ENCODE measurements at places on chromosomes 7 and 10.

DNA sequence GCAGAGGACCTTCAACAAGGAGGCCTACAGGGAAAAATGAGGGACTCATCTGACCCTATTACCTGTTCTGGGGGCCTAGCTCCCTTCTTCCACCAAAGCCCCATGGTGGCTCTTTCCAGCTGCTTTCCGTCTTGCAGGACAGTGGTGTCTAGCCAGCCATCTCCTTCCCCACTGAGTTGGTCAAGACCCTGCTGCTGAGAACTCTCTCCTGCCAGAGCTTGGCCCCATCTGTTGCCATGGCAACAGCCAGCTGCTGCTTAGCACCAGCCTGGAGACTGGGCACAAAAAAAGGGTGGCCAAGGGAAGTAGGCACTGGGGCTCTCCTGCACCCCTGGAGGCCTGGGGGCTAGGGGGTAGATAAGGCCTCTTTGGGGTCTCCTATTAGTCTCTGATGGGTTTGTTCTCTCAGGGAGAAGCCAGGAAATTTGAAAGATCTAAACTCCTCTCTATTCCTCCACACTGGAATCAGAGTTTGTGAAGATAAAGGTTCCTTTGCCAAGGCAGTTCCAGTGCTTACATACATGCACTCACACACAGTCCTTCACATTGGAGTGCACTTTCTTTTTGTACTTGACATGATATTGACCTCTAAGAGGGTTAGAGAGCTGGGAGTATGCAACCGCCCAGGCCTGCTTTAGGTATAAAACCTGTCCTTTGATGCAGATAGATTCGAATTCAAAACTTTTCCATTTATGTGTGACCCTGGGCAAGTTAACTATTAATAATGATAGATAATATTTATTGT is 15.8 kb downstream of the TSPAN33 start:
- DNase-seq: no peak

DNA sequence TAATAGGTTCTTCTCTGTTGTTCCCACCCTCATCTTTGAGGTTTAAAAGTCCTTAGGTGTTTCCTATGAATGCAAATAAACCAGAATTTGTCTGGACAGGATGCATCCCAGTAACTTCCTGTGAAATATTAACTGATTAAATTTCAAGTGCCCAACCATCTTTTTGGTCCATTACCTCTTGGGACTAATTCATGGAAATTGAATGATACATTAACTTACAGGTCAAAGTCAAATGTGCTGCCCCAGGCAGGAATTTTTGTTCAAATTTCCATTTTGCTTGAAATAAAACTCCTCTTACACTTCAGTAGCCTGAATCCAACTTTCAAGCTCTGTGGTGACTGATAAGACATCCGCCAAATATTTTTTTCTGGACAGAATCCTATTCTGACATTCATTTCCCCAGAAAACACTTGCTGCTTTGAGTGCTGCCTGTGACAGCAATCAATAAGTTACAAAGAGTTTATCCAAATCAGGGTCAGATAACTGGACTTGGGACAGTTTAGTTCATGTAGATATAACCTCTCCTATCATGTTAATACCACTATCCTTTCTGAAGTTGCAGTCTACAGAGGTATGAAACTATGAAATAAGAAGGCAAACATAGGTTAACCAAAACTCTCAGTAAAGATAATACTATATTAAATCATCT is 383.5 kb downstream of the POM121L12 start:
- no peak for DNase-seq

GRCh38 chr10:96999337-96999736 is 167.2 kb downstream of the LCOR start:
- DNase-seq: no peak

DNA sequence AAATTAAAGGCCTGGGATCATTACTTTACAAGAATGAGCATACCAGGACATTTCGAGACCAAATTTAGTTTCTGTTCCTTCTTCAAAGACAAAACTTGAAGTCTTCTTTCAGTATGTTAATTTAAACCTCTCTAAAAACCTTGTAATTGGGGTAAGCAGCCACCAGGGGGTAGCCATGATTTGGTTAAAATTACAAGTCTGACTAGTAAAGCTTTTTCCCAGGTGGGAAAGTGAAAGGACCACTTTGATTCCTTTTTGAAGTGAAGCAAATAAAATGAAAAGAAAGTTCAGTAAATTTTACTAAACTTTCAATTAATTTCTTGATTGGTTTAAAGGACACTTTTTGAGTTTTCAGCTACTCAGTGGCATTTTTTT is 294.3 kb downstream of the BBS9 start:
- peak; percentile 33 for DNase-seq

GRCh38 chr10:31756729-31757110 is 171.9 kb downstream of the ARHGAP12 start:
- no peak for DNase-seq

DNA sequence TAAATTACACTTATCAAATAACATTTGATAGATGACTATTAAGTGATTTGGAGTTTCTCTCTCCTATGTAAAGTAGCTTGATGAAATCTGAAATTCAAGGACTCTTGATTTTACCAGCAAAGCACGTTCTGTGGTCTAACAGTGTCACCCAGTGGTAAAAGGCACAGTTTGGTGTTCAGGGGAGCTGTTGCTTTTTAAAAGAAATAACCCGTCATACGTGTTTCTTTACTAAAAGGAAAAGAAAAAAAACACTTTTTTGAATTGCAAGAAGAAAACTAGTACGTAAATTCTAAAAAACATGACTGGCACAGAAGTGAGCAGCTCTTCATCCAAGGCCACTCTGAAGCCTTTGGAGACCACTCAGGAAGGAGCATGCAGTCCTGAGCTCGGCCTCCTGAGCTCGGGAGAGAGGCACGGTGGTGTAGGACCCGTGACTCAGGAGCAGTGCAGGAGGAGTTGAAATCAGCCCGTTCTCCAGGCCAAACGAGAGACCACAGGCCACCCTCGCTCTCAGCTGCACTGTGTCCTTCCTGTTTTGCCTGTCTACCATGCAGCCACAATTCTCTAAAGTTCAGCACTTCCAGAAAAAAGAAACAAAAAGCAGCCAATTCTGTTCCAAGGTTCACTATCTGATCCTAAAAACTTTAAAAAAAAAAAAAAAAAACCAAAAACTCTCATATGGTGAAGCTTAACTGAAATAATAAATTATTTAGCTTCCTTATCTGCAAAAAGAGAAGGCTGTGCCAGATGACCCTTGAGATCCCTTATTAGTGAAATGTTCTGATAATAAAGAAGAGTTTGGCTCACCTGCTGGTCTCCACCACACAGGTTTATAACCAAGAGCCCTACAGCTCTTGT is 212.6 kb upstream of the FRMD4A start:
- peak; percentile 68 for DNase-seq

GRCh38 chr10:51955696-51956095 is 256.3 kb upstream of the CSTF2T start:
- DNase-seq: no peak

GRCh38 chr10:11870461-11870780 is 47.3 kb downstream of the PROSER2 start:
- no peak for DNase-seq

DNA sequence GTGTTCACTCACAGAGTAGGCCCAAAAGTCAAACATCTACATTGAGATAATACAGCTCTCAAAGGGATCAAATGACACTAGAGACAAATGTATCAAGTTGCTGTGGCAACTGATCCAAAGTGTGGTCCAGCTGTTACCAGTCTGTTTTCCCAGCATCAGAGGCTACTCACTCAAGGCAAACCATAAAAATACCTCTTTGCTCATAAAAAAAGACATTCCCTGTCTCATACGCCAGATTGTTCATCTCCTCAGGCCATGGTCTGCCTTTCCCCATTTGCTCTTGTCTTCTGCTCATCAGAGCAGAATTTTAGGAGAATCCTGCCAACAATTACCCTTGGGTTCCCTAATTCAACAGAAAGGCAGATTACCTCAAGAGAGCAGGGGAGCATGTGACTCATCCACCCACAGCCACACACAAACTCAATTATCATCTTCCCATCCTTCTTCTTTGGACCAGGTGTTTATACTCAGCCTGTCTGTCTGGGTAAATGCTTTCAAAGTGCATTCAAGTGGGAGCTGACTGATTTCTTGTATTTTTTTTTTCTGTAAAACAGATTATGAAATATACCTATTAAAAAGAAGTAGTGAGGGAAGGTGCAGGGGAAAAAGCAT is 226.5 kb upstream of the HPS1 start:
- no peak for DNase-seq

- DNase-seq: no peak
These were observed at the start of gene KCP for GRCh38 chr7:128910569-128910945. KCP (minus strand) TSS chr7:128910709; CDS start chr7:128910676, 33 bp downstream.

DNA sequence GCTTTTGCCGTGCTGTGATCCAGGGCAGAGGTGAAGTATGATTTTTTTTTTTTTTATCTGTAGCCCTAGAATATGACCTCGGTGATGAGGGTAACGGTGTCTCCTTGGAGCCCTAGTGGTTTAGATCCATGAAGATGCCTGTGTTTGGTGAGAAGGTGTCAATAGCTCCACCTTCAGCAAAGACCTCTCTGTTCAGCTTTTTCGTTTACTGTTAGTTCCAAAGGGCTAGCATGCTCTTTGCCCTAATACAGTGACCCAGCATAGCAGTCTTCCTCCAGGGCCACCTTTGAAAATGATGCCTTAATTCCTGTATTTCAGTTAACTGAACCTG is 746 bp upstream of the MRPS16 start:
- peak; percentile 19 for DNase-seq

GRCh38 chr10:79393924-79394610 is 46.8 kb downstream of the PPIF start:
- no peak for DNase-seq

- DNase-seq: no peak
These were observed 62.8 kb downstream of the TACC2 start for GRCh38 chr10:122051609-122052385.

GRCh38 chr10:65555192-65555591 is 1370.6 kb upstream of the LRRTM3 start:
- no peak for DNase-seq

DNA sequence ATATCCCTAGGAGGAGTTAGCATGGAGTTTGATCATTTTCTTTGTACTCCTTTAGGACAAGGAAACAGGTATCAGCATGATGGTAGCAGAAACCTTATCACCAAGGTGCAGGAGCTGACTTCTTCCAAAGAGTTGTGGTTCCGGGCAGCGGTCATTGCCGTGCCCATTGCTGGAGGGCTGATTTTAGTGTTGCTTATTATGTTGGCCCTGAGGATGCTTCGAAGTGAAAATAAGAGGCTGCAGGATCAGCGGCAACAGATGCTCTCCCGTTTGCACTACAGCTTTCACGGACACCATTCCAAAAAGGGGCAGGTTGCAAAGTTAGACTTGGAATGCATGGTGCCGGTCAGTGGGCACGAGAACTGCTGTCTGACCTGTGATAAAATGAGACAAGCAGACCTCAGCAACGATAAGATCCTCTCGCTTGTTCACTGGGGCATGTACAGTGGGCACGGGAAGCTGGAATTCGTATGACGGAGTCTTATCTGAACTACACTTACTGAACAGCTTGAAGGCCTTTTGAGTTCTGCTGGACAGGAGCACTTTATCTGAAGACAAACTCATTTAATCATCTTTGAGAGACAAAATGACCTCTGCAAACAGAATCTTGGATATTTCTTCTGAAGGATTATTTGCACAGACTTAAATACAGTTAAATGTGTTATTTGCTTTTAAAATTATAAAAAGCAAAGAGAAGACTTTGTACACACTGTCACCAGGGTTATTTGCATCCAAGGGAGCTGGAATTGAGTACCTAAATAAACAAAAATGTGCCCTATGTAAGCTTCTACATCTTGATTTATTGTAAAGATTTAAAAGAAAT is 4.8 kb downstream of the BAMBI start:
- no peak for DNase-seq

- no peak for DNase-seq
These were observed 31.7 kb downstream of the CAMK2B start for GRCh38 chr7:44293561-44294324.

GRCh38 chr10:126137562-126138221 is 241.3 kb downstream of the FANK1 start:
- DNase-seq: no peak

GRCh38 chr10:86285136-86285790 is 81.3 kb downstream of the GRID1 start:
- no peak for DNase-seq

DNA sequence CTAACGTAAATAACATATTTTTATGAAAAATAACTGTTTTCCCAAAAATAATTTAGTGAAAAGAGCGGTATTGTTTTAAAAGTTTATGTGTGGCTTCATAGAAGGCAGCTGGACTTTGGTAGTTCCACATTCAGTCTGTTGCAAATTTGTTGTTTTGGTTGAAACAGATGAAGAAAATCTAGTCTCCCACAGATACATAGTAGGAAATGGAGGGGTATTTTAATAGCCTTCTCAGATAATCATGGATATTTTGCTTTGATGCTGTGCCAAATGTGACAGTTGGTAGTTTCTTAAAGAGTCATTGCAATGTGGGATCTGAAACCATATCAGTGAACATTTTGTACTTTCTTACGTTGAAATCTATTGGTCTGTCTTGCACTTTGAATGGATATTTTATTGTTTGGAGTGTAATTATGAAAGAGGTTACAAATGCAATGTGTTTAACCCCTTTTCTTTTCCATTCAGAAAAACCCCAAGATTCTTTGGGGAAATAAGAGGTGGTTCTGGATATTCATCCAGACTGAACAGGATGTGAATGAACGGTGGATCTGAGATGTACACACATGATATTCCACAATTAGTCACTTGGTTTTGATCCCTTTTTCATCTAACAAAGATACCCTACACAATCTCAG is 10.4 kb downstream of the ZNF365 start:
- no peak for DNase-seq

DNA sequence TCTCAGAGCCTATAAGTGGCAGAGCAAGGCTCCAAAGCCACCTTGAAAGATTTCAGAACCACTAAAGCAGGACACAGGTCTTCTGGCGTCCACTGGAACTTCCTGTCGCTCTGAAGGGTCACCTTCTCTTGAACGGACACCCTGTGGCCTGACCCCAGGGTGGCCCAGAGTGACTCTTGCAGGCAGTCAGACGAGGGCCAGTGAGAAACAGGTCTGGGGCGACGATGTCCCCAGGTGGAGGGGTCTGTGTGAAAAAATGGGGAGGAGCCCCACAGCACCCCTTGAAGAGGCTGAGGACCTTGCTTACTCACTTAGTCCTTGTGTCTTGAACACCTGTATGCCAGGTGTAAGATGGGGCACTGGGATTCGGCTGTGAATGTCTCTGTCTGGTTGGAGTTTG is 946 bp upstream of the RASGEF1A start:
- no peak for DNase-seq

DNA sequence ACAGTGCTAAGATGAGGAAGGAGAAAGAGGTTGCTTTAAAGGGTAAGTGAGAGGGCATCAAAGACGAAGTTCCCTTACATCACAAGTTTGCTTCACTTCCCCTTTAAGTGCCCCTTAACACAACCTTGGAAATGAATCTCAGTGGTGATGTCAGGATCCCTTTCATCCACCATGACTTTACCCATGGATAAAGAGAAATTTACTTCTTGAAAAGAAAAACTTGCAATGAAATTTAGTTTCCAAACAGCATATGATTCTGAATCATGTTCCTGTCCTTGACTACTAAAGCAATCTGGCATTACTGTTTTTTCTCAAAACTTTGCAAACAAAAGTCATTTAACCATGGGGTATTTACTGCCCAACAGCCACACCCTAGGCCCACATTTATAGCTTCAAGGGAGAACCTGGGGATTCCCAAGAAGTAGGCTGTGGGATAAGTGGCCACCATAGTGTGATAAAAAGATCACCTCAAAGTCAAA is 135.9 kb downstream of the ITGB8 start:
- peak; percentile 2 for DNase-seq

All from CD4-positive, alpha-beta T cell treated with Interleukin-17A for 1 hour (primary cell).